ENCODE measurements at places on chromosomes 4 and X.

DNA sequence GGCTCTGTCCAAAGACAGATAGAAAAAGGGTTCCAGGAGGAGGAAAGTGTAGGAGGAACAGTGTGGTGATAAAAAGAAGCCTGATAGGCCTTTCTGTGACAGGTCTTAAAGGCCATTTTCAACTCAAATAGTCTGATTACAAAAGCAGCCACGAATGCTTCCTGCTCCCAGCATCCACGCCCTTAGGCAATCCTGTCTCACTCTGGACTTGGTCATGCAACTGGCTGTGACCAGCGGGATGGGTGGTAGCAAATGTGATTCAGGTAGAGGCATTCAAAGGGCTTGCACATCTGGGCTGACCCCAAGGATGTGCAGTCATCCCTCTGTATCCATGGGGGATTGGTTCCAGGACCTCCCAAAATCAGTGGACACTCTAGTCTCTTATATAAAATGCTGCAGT lies 14.4 kb upstream of the SEPSECS start:
- DNase-seq: no peak

GRCh38 chrX:134761788-134762187 lies 103.5 kb upstream of the PLAC1 start:
- peak; percentile 20 for DNase-seq

DNA sequence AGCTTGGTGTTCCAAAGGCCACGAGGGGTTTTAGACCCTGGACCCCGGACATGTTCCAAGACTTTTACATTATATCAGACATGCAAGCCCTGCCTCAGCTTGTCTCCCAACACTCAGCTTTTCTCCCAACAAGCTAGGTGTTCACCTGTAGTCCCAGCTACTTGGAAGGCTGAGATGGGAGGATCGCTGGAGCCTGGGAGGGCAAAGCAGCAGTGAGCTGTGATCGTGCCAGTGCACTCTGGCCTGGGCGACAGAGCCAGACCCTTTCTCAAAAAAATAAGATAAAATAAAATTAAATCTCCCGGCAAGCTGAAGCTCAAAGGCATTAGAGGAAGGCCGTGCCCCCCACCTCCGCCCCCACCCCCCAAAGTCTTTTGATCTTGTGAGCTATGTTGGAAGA lies 13.7 kb downstream of the CTAG1A start:
- DNase-seq: no peak

- DNase-seq: no peak
Measured at GRCh38 chrX:113133316-113133715, 292.7 kb upstream of the AMOT start.

DNA sequence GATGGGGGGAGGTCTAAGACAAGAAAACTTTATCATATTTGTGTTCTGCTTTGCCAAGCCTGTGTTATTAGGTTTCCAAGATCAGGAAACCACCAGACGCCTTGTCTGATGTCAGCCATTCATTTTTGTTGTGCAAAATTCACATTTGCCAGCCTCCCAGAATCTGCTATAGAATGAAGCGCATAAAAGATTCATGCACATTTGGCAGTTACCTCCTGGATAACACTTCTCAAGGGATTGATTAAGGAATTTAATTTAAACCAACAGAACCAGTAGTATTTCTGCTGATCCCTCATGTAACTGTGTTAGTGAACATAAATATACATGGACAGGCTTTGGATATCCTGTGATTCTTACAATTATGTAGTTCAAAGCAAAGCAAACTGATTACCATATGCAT lies 187.9 kb downstream of the COMMD8 start:
- DNase-seq: no peak

DNA sequence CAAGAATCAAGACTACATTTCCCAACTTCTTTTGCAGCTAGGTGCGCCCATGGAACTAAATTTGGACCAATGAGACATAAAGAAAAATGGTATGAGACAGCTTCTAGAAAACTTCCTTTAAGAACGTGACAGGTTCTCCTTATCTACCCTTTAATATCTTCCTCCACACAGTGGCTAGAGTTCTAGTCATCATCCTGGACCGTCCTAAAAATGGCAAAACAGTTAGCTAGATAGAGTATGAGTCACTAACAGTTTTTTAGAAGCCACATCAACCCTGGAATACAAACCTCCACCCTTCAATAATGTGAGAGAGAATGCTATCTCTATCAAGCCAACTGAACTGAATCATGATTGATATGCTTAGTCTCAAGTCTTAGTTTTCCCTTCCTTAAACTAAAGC lies 267.9 kb upstream of the SLC7A11 start:
- DNase-seq: no peak

DNA sequence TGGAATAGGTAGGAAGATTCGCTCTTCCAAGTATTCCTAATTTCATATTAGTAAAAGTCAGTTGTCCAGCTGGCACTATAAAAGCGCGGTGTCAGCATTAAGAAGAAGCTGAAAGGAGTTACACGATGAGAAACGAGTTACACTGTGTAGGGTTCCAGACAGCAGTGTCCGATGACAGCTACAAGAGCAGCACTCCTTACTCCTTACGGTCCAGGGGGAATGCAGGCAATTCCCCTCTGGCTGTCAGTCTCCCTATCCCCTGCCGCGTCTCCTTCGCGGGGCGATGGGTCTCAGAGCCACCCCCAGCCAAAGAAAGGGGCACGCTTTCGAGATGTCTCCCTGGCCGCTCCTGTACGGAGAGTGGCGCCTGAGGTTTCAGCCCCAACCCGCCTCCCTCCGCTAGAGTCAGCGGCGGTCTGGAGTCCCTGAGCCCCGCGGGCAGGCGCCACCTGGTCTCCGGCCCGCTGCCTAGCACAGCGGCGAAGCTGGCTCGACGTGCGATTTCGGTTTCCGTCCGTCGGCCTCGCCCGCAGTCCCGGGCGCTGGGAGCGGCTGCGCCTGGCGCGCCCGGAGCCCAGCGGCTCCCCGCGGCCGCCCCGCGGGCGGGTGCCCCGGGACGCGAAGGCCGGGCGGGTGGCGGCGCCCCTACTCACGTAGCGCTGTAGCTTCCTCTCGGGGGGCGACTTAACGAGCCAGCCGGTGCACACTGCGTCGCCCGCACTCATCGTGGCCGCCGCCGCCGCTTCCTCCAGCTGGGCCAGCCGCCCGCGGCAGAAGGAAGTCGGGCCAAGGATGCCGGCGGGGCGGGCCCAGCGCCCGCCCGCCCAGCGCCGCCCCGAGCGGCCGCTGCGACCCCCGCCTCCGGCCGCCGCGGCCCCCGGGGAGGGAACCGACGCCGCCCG lies at the start of gene GAB3:
Gene GAB3 (minus strand): TSS at position 777 of the 902 bp plus-strand sequence. CDS start 52 bp downstream, at position 725.
- DNase-seq: peak; percentile 32

GRCh38 chrX:48933757-48934156 lies 14.9 kb upstream of the PIM2 start:
- peak; percentile 45 for DNase-seq

DNA sequence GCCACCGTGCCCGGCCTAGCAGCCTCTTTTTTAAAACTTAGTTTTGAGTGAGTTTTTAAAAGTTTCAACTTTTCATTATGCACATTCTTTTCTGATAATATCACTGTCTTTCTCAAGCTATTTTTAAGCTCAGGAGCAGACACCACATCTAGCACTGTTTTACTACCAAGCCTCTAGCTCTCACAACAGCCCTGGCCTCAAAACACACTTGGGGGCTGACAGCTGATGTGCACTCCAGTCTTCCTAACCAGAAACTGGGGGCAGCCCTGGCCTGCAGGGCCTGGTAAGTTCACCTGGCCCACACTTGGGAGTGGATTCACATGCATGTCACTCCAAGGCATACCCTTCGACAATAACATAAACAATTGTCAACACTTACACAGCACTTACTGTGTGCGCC lies 34.0 kb downstream of the CENPU start:
- no peak for DNase-seq

- peak; percentile 34 for DNase-seq
Measured at GRCh38 chrX:50691820-50692219, 122.2 kb downstream of the SHROOM4 start.

DNA sequence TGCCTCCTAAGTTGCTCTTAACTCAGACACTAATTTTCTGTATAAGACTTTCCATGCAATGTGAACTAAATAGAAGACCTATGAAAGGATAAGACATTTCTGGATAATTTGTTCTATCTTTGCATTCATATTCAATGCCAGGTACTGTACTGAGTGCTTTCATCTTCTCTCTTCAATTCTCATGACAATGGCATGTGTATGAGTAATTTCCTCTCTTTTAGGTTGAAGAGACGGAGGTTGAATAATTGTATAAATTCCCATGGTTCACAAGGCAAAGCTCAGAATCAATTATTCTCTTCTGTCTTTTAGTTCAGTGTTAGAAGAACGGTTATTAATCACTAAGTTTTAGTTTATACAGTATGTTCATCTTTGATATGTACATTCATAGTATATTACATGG lies 29.3 kb upstream of the CFAP299 start:
- DNase-seq: no peak

DNA sequence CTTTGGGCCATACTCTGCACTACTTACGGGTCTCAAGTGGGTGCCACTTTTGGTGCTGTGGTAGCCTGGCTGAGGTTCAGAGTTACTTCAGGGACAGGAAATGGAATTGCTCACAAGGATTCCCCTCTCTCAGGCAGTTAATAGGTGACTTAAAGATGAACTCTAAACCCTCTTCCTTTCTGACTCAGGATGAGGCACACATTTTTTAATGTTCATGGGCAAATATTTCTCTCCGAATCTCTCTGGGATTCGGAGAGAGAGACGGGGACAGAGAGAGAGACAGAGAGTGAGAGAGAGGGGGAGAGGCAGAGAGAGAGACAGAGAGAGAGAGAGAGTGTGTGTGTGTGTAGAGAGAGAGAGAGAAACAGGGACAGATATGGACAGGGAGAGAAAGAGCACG lies 79.8 kb downstream of the NYX start:
- no peak for DNase-seq

- DNase-seq: no peak
Measured at GRCh38 chr4:96763546-96763945, 923.7 kb downstream of the PDHA2 start.

DNA sequence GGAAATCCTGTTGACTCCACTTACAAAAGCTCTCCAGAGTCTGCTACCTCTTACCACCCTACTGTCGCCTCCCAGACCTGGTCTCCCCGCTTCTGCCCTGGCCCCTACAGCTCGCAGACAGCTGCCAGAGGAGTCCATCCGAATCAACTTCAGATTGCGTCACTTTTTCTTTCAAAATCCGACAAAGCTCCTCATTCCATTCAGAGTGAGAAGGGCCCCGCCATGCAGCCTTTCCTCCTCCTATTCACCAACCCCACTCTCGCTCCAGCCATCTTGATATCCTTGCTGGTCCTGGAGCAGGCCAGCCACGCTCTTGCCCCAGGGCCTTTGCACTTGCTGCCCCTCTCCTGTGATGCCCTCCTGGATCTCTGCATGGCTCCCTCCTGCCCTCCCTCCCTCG lies 5.2 kb upstream of the OPN1LW start:
- no peak for DNase-seq

DNA sequence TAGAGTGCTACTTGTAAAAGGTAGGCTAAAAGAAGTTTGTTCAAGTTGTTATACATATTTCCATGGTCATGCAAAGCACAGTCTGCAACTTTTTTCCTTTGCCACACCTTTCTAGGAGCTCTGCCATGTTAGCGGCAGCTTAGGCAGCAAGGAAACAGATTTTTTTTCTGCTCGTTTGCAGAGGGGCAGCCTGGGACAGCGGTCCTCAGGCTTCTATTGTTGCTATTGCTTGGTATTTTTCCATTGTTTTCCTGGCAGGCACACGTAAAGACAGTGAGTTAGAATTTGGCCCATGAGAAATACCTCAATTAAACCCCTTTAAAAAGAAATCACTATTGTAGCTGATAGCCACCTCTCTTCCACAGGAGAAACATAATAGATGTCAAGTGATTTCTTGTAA lies 391.4 kb downstream of the SH2D1A start:
- no peak for DNase-seq

- DNase-seq: no peak
Measured at GRCh38 chr4:108931926-108932325, 169.1 kb upstream of the ETNPPL start.

DNA sequence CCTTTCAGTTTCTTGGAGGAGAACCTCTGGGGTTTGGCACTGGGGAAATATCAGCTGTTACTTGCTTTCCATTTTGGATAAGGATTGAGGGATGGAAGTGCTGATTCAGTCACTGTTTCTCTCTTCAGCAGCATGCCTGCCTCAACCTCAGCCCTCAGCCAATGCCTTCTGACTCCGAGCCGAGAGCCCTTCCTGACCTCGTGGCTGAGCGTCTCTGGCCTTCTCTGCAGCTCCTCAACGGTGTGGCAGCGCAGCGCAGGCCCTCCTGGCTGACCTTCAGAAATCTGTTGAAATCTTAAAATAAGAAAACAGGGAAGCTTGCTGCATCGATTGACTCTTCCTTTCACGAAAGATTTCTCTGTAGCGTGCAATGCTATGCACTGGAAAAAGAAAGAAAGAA lies 434.3 kb upstream of the FAT1 start:
- no peak for DNase-seq

GRCh38 chrX:39667191-39667590 lies 430.6 kb downstream of the BCOR start:
- DNase-seq: no peak

Data from GM10248 (cell line).